Stimulated activated CD4-positive, alpha-beta T cell treated with anti-CD3 and anti-CD28 coated beads, Interleukin-4, amount 100 ng/mL, for 48 hours (primary cell): ENCODE measurements at places on chromosomes 11 and 22.

DNA sequence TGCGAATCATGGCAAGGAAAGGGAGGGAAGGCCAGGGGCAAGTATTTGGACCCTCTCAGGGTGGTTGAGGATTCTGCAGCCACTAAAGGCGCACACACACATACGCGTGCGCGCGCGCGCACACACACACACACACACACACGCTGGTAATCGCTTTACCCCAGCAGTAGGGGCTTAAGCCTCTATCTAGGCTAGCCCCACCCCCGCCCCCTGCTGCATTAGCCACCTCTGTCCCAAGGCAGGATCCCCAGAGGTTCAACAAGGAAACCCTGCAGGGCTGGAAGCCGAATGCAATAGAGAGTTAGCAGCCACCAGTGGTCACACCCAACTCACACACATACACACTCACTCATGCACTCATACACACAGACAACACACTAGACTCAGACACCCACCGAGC lies 28.6 kb upstream of the ELFN2 start:
- no peak for DNase-seq

- DNase-seq, result no peak
These were observed 95.7 kb upstream of the NNMT start for GRCh38 chr11:114200351-114201133.

DNA sequence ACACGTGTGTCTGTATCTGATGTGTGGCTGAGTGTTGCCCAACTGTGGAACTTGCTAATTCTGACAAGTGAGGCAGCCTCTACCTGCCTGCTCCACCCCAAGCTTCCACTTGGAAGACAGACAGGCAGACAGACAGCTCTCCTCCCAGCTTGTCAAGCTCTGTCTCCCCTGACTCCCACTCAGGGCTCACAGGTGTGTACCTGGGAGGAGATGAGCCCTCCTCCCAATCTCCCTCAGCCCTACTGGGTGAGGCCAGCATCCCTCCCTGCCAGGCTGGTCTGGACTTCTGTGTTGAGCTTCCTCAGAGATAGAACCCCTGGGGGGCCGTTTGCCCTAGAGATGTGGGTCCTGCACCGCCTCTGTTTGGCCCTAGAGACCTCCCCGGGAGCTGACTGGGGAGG lies 1.0 kb upstream of the CHRM1 start:
- DNase-seq, result no peak

DNA sequence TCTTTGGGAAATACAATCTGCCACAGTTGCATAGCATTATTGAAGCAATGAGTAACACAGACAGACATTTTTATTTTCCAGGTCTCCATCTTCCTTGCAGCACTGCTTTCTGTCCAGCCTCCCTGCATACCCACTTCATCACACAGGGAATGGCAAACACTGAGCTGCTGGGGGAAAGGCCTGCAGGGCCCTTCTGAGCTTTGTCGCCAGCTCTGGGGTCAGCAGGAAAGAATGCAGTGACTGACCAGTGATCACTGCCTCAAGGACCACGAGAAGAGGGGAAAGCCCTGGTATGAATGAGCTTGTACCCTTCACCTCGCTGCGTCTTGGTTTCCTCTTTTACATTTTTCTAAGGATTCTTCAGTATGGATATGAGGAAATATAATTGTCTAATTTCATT lies 21.3 kb upstream of the MICAL2 start:
- DNase-seq, result no peak

DNA sequence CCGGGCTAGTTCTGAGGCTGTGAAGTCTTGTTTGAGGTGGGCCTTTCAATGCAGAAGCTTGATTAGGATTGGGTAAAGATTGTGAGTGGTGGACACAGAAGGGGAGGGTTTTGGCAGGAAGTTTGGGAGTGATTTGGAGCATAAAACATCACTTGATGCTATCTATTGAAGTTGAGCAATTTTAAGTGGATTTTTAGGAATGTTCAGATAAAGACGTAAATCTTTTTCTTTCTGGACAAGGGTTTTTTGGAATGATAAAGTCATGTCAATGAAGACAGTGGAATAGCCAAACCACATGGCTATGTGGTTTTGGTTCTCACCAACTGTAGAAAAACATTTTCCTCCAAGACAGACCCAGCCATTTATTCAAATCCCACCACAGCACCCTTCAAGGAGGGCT lies 111.2 kb upstream of the SNX19 start:
- no peak for DNase-seq

DNA sequence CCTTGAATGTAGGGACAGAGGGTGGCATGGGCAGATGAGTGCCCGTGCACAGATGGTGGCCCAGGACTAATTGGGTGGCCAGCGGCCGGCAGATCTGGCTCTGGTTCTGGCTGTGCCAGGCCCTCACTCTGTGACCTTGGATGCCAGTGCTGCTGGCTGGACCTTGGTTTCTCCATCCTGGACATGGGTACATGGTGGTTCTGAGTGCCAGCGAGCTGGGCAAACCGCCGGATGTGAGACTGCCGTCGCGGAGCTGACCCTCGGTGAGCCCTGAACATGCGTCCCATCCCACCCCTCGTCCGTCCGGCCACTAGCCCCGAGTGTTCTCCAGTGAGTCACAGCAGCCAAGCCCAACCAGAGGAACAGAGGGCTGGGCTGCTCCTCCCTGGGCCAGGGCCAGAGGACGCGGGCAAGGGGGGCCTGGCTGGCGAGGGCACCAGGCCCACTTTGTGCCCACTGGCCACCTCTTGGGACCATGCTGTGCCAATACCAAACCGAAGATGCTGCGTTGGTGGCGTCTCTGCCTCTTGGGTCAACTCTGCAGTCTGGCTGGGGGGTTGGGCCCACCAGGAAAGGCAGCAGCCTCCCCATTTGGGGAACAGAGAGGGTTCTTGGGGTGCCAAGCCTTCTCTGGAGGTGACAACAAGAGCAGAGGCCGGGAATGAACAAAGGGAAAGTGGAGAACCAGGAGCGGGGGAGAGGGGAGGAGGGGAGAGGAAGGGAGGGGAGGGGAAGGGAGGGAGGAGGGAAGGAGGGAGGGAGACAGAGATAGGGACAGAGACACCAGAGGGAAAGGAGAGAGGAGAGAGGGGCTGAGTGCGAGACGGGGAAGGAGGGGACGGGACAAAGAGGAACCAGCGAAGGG lies 10.7 kb downstream of the LSP1 start:
- no peak for DNase-seq

- no peak for DNase-seq
These were observed 439 bp downstream of the YAP1 start for GRCh38 chr11:102110761-102111010.

DNA sequence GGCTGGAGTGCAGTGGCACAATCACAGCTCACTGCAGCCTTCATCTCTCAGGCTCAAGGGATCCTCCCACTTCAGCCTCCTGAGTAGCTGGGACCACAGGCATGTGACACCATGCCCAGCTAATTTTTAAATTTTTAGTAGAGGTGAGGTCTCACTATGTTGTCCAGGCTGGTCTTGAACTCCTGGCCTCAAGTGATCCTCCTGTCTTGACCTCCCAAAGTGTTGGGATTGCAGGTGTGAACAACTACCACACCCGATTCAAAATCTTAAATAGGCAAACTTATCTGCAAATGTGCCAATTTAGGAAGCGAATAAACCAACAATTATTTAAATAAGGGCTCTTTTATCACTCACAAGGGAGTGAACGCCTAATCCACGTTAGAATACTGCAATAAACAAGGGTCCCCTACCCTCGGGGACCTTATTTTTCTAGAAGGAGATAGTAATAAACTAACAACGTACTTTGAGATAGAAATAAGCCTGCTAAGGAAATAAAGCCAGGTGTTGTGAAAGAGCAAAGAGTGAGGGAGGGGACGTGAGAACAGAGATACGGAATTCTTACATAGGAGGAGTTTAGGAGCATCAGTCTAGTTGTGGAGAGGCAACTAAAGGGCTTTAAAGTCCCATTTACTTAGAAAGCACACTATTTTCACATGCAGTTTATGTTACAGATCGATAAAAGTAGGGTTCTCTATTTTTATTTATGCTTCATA lies 3.0 kb upstream of the WEE1 start:
- DNase-seq, result no peak

- DNase-seq, result no peak
These were observed 1517.4 kb downstream of the BRD1 start for GRCh38 chr22:48310289-48310688.

DNA sequence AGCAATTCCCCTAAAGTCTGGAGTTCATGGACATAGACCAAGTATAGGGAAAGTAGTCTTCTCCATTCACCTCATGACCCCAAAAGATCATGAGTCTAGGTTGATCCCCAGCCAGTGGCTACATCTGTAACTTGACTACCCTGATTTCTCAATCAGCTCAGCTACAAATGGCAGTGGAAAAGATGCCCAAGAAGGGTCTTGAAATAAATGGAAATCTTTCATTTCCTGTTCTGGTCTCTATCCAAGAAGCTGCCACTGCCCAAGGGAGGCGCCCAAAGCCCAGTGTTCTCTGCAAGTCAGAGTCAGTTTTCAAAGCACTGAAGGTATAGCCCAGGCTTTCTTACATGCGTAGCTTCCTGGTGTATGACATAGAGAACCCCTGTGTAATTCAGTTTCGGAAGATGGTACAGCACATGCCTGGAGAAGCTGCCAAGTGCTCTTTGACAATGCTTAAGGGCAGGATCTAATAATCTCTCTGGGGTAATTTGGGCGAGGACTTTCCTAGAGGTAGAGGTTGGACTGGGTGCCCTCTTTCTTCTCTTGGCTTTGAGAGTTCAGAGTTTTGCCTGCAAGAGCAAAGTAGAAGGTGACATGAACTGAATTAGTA lies 101.1 kb downstream of the ADAMTS15 start:
- no peak for DNase-seq

- no peak for DNase-seq
These were observed 408.4 kb downstream of the BUD13 start for GRCh38 chr11:116364348-116364747.

- no peak for DNase-seq
These were observed 2.3 kb downstream of the PACSIN3 start for GRCh38 chr11:47183969-47184368.

DNA sequence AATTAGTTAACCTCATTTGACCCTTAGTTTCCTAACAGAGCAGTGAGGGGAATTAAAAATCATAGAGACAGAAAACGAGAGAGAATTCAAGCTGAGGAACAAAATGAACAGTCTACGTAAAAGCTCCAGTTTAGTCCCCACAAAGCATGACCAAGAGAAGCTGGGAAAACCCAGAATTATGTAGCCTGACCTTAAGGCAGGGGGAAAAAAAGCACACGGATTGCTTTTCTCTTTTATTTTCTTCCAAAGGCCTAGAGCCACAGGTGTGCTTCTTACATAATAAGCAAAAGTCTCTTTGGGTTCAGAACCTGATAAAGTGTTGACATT lies 514 bp upstream of the AMBRA1 start:
- DNase-seq, result no peak

GRCh38 chr11:64334764-64335735 lies 5.0 kb upstream of the CCDC88B start:
- no peak for DNase-seq

- DNase-seq, result no peak
These were observed 91.5 kb downstream of the RTL6 start for GRCh38 chr22:44406341-44407170.

DNA sequence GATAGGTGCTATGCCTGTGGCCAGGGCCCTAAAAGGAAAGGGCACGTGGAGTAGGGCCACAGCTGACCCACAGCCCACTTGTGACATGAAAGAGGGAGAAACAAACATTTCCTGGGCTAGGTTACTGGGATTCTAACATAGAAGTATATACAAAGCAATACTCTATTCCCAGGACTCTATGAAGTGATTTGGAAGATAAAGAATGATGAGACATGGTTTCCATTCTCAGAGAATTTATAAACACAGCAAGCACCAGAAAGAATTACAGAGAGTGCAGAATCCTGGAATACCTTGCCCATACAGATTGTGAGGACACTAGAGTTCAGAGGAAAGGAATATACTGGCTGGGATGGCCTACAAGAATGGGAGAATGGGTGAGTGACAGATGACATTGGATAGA lies 86.4 kb downstream of the KIRREL3 start:
- no peak for DNase-seq

DNA sequence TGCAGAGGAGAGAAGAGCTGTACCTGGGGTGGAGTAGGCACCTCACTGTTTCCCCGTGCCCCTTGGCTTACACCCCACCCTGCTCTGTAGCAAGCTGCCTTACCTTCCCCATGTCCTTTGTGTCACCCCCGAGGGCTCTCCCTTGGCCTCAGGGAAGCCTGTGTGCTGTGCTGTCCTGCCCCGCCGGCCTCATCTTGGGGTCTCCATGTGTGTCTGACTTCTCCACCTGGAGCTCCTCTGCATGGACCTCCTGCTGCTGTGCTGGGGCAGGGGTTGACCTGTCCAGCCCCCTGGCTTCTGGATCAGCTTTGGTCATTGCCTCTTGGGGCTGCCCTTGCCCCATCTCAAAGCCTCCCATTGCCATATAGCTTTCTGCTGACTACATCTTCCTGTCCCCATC lies 59.8 kb downstream of the OSBP2 start:
- no peak for DNase-seq

- no peak for DNase-seq
These were observed 64.8 kb downstream of the PHF21B start for GRCh38 chr22:44944883-44945601.

GRCh38 chr11:19939415-19939929 lies 220.8 kb downstream of the DBX1 start:
- DNase-seq, result no peak

- no peak for DNase-seq
These were observed 2.4 kb downstream of the LTBP3 start for GRCh38 chr11:65555693-65556231.

GRCh38 chr22:43400449-43400848 lies 11.4 kb upstream of the MPPED1 start:
- no peak for DNase-seq

GRCh38 chr11:75350743-75351540 lies 519 bp downstream of the ARRB1 start:
- peak; percentile 31 for DNase-seq

GRCh38 chr22:39470451-39471291 lies 13.9 kb downstream of the MGAT3 start:
- no peak for DNase-seq

DNA sequence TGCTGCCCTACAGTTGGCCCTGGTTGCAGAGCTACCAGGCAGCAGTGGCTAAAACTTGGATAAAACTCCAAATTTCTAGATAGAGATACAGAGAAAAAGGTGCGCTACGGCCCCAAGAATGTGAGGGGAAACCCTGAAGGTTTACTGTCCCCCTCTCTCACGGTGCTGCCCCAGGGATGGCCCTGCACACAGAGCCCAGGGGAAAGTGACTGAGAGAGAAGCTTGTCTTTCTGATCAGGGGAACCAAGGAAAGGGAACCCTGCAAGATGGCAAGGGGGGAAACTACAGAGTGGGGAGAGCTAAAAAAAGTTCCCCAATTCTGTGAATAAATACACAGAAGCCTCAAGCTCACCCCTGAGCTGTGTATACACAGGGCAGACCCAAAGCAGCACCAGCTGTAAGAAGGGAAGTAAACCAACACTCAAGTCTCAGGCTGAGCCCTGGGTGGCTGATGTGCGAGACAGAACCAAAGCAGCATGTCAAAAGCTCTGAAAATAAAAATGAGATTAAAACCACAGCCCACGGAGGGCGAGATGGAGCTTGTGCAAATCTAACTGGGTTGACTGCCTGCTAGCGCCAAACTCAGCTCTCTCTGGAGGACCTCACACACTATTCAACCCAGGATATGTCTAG lies 22.1 kb downstream of the GNB1L start:
- no peak for DNase-seq

GRCh38 chr22:41620589-41621098 lies at the start of gene DESI1:
Gene DESI1 (minus strand): TSS chr22:41621043. CDS start chr22:41620839, 204 bp downstream.
- peak; percentile 17 for DNase-seq

GRCh38 chr11:94513091-94513490 lies 830 bp downstream of the C11orf97 start:
- DNase-seq, result no peak
